Hindlimb muscle (tissue), 1 donor: ENCODE measurements at places on chromosomes 13 and 19. TPM values are rescaled to one million over a fixed set of nuclear protein-coding genes. Genes with fewer than 3 reads are reported as not detected.
A peak's percentile ranks its signal among the peaks of the same experiment; 100 is the strongest.

GRCh38 chr19:31890230-31890629, 455.2 kb upstream of the ZNF507 start:
- no peak for DNase-seq

GRCh38 chr13:74889321-74889720, 592.6 kb downstream of the TBC1D4 start:
- no peak for DNase-seq

FCAR gene
- 0.35 TPM for polyA plus RNA-seq

GRCh38 chr13:42039457-42039945, 8.9 kb upstream of the DGKH start:
- peak; percentile 45 for DNase-seq

GRCh38 chr13:77719128-77719527, 21.6 kb downstream of the SLAIN1 start:
- no peak for DNase-seq

DNA sequence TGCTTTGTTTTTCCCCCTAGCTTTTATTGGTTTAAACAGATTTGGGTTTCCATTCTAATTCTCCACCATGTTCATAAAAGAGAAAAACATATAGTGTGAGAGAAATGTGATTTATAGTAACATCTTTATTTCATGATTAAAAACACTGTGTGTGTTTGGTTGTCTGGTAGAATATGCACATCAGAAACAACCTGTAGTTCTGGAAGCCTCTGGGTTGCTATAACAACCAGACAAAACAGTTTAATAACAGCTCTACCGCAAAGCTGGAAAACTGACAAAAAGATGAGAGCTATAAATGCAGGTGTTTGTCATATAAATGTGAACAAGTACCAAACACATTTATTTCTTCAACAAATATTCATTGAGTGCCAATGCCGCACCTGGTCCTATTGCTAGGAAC, 9.8 kb downstream of the KBTBD6 start:
- peak; percentile 12 for DNase-seq

DNA sequence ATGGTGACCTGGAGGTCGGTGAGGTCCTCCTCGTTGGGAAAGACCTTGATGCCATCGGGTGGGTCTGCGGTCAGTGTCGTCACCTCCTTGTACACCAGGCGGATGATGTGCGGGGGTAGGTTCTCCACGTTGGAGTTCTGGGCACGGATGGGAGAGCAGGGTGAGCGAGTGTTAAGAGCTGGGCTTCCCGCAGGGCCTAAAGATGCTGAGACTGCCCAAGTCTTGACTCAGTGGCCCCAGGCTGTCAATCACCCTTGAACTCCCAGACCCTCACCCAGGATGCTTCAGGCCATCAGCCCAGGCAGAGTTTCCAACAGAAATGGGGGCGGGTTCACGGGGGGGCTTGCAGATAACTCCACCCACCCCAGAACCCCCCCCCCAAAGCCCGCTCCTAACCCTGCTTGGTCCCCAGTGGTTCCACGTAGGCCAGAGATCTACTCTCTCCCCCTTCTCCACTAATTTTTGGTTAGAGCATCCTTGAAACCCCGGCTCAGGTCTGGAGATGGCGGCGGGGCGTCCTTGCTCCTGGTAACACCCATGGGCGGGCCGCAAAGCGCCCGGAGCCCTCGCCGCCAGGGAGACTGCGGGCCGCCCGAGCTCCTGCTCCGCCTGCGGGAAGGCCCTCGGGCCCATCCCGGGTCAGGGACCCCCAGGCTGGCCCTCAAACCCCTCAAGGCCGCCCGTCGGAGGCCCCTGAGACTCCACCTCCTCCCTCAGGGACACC, 600 bp downstream of the UBE2S start:
- peak; percentile 29 for DNase-seq

DNA sequence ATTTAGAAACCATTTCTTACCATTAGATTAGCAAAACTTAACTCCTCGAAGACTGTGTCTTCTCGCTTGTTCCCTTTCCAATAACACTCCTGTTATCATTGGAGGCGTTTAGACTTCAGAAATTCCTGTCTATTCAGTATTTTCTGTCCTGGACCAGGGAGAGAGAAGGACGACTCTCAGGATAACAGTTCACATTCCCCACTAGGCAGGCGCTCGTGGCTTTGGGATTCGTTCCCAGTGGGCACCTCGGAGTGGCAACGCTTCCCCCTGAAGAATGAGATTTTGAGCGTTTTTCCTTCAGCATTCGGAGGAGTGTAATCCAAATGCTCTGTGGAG, 429 bp upstream of the ZNF225 start:
- no peak for DNase-seq

ZNF627 gene
- polyA plus RNA-seq = 11.0 TPM

DNA sequence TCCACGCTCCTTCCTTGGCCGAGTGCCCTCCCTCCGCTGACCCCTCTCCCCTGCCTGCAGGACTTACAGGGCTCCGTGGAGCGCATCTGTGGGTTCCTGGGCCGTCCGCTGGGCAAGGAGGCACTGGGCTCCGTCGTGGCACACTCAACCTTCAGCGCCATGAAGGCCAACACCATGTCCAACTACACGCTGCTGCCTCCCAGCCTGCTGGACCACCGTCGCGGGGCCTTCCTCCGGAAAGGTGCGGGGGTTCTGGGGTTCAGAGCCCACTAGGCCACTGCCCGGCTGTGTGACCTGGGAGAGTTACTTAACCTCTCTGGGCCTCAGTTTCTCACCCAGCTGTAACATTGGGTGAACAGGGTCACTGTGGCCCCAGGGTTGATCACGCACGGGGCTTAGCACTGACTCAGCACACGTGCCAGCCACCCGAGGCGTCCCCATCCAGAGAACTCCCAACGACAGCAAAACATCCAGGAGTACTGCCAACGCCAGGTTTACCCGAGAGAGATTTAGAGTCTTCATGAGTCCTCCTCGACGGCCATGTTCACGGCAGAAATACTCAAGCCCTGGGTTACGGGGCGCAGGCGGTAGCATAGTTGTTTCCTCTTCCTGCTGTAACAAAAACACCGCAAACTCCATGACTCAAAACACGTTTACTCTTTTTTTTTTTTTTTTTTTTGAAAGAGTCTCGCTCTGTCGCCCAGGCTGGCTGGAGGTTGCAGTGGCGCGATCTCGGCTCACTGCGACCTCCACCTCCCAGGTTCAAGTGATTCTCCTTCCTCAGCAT, 9.7 kb upstream of the SPACA4 start:
- no peak for DNase-seq

DNA sequence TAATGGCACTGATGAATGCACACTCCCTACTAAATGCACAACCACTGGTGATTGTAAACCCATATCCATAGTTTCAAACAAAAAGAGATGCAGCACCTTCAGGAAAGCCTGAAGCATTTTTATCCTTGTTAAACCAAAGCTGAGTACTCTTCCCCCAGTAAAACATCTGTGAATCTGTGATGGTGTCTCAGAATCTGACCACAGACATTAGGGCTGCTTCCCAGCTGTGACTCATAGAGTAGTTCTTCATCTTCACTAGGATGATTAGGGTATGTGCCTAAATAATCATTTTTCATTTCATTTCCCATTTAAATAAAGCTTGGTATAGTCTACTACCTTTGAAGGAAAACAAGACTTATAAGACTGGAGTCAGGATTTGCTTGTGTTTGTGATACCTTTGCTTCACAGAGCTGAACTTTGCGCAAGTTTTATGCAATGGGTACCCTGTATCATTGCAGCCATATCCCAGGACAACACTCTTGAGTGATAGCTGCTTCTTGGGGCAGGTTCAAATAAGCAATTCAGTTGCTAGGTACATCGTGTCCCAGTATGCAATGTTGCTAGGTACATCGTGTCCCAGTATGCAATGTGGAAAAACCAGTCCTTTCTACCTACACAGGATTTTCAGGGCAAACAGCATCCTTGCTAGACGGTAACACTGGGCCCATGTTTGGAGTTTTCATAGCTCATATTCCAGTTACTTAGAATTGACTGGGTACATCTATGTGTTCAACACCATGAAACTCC, 277.1 kb downstream of the IRS2 start:
- DNase-seq = no peak
